MCF 10A (cell line): ENCODE measurements at places on chromosomes 3 and 15.

GRCh38 chr15:89533861-89534544 is 37.6 kb upstream of the RHCG start:
- DNase-seq, result no peak

DNA sequence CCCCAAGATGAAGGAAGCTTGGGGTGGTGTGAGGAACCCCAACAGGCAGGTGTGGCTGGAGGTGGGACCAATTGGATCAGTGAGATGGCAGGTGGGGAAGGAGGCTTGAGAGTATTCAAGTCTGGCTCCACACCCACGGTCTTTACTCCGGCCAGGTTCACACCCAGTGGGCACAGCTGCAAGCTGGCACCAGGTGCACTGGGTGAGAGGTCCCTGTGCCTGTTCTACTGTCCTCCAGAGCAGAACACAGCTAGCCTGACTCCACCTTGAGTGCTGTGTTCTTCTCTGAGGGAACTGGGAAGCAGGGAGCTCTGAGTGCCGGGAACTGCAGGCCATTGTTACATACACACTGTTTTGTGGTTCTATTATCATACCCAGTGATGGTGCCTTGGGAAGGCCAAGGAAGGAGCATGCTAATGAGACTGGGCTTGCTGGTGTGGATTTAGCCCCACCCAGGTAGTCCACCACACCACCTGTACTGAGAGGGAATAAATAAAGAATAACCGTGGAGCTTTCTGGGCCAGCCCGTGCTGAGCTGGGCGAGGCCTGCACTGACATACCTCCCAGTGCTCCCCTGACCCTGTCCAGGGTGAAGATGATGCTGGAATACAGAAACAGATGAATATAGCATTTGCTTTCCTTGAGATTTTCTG is 93.4 kb downstream of the ABHD5 start:
- DNase-seq, result no peak

DNA sequence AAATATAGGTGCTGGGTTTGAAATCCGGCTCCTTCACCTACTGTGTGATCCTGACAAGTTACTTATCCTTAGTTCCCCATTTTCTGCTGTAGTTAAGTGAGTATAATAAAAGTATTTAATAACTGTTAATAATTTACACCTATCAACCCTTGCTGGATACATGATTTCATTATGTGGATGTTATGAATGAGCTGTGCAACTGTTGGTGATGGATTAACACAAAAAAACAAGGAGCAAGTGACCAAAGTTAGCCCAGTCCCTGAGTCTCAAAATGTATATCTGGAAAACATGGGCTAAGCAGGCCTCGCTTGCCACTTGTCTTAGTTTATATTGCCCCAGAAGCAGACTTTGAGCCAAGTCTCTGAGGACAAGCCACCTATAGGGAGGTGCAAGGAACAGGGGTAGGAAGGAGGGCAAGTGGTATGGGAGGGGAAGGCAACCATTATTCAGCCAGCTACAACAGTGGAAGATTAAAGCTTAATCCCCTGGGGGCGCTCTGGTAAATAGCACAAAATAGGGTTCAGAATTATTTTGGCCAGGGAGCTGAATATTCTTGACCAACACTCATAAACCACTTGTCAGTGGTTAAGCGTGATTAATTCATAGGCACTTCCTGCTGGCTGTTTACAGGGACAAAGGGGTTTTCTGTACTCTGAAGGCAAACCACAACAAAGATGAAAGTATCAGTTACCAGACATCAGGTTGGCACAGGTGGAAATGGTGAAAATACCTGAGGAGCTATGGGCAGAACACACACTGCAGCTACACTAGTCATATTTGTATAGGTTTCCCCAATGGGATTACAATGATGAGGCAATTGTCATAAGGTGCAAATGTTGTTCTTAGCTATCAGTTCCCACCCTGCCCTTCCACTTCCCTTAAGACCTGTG is 76.2 kb downstream of the TRIM42 start:
- peak; percentile 10 for DNase-seq

- DNase-seq, result no peak
Measured at GRCh38 chr3:61601831-61602230, 40.5 kb downstream of the PTPRG start.

- DNase-seq, result no peak
Measured at GRCh38 chr15:88512078-88512477, 34.4 kb downstream of the DET1 start.

DNA sequence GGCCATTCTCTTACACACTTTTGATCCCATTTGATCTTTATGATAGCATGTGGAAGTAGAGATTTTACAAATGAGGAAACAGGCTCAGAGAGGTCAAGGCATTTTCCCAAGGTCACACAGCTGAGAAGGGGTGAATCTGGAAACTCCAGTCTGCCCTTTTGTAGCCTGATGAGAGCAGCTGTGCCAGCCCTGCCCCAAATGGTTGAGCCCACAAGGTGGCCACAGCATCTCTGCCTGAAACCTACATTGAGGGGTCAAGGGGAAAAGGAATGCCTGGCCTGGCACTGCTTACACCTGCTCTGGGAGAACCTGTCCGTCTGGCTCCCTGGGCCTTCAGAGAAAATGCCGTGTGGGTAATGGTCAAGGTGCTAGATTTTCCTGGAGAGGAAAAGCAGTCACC is 200.2 kb upstream of the LINGO1 start:
- DNase-seq, result no peak

- peak; percentile 42 for DNase-seq
Measured at GRCh38 chr3:10703875-10704274, 112.2 kb upstream of the SLC6A11 start.

DNA sequence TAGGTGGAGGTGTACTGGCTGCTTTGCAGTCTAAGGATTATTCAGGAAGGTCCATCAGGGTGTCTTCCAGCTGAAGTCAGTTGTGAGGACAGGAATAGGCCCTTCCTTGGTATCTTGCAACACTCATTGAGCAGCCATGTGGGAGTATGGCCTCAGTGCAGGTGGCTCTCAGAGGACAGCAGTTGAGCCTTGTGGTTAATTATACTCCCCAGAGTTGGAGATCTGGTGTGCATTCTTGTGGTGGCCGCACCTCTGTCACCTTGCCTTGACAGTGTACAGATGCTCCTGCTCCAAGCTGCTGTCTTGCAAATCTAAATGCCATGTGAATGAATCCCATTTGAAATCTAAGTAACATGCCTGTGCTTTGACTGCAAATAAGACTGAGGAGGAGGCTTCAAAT is 339.9 kb upstream of the BCHE start:
- no peak for DNase-seq
